Right cardiac atrium (tissue), 5 donors: ENCODE measurements at places on chromosomes 7 and 10. TPM values are rescaled to one million over a fixed set of nuclear protein-coding genes. Genes with fewer than 3 reads are reported as not detected.

Gene KCP
- 0.36 TPM for polyA plus RNA-seq

Gene TEX47
- polyA plus RNA-seq = not detected

Gene ADRB1
- polyA plus RNA-seq = 33.4 TPM

Gene TEX36
- polyA plus RNA-seq = not detected

Gene SPOCK2
- 12.8 TPM for polyA plus RNA-seq

Gene ANK3
- 59.8 TPM for polyA plus RNA-seq

Gene FZD1
- polyA plus RNA-seq = 15.4 TPM

Gene AP1S1
- polyA plus RNA-seq = 20.9 TPM
